Stimulated activated CD8-positive, alpha-beta memory T cell treated with anti-CD3 and anti-CD28 coated beads, Interleukin-15, amount 100 ng/mL, for 1 hour (primary cell): ENCODE measurements at places on chromosomes 12 and 14.

DNA sequence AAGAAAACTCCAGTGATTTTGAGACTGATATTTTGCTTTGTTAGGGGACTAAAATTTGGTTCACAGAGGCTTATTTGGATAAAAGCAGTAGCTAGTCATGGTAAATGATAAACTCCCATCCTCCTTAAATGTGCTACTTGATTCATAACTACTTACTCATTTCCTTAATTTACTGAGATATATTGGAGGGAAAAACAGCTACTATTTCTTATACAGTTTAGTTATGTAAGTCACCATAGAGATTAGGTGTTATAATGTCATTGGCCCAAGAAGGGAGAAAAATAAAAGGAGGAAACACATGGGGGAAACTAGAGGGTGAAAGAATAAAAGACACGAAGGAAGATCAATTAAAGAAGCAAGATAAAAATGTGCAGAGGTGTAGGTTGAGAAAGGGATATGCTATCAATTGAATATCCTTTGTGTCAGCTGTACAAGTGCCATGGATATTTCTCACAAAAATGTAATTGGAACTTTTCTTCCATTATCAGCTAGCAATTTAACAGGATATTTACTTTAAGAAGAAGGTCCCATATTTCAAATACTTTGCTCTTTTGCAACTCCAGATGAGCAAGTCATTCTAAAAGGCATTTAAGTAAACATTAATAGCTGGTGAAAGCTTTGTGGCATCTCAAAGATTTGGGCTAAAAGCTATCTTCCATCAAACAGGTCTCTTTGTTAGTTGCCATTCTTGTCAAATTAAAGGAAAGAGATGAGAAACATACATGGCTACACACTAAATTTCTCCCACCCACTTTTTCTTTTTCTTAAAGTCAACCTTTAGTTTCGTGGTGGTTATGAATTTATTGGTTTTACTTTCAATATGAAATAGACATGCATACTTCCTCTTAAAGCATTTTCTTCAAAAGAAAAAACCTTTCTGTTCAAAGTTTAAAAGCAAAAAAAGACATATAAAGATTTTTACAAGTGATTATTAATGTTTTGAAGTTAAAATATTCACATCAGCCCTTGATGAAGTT, 439.5 kb downstream of the CCER1 start:
- no peak for DNase-seq

GRCh38 chr12:117387832-117388231, 26.4 kb upstream of the NOS1 start:
- DNase-seq, result no peak

GRCh38 chr12:69071091-69071370, 138.1 kb upstream of the CPM start:
- no peak for DNase-seq

DNA sequence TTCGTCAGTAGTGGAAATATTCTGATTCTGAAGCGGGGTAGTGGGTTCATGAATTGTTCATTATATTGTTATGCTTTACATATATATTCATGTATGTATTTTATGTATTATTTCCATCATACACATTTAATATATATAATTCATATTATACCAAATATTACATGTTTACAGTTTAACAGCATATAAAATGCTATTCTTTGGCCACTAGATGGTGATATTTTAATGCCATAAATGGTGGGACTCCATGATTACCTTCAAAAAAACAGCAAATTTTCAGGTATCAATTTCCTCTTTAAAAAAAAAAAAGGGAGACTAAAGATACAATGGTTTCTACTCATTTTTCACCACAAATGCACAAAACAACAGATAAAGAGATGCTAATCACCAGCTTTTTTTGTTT, 41.0 kb downstream of the BDKRB1 start:
- no peak for DNase-seq

GRCh38 chr14:75344411-75344810, 65.8 kb downstream of the FOS start:
- no peak for DNase-seq

- DNase-seq, result no peak
These were observed 96.7 kb downstream of the TMEM132D start for GRCh38 chr12:129807136-129807535.

- DNase-seq, result no peak
These were observed 236.6 kb downstream of the C12orf75 start for GRCh38 chr12:105567061-105567460.

DNA sequence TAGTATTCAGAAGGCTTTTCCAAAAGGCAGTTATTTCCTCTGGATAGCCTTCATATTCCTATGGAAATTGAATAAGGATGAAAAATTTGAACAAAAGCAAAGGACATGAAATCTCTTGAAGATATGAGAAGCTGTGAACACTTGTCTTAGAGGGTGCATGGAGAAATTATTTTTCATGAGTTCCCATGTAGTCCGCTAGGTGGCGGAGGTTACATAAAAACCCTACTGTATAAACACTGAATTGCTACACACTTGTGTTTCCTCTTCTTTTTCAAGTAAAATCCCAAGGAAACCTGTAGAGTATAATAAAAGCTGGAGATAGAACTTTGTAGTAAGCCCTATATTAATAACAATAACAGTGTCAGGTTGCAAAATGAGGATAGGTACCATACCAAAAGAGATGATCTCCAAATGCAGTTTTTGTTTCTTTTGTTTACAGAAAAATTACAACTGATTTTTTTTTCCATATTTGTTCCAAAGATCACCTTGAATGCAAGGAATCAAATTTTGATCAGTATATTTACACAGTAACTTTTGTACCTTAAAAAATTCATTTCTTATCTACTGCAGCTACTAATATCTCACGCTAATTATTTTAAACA, 37.8 kb upstream of the OR4E1 start:
- no peak for DNase-seq

- no peak for DNase-seq
These were observed at the start of gene PRKD1 for GRCh38 chr14:29927376-29928116. Gene PRKD1 (minus strand): TSS chr14:29927847.

DNA sequence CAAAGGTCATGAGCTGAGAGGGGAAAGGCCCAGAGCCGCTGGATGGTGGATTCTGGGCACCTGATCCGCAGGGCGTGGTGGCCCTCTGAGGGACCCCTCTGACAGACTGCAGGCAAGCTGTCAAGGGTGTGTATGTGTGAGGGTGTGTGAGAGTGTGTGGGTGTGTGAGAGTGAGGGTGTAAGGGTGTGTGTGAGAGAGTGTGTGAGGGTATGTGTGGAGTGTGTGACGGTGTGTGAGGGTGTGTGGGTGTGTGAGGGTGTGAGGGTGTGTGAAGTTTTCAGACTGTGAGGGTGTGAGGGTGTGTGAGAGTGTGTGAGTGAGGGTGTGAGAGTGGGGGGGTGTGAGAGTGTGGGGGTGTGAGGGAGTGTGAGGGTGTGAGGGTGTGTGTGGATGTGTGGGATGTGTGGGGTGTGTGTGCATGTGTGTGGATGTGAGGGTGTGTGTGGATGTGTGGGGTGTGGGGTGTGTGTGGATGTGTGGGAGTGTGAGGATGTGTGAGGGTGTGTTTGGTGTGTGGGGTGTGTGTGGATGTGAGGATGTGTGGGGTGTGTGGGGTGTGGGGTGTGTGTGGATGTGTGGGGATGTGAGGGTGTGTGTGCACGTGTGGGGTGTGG, 156.7 kb downstream of the TMEM121 start:
- DNase-seq, result no peak

GRCh38 chr12:50928392-50928791, 24.0 kb upstream of the HIGD1C start:
- no peak for DNase-seq

DNA sequence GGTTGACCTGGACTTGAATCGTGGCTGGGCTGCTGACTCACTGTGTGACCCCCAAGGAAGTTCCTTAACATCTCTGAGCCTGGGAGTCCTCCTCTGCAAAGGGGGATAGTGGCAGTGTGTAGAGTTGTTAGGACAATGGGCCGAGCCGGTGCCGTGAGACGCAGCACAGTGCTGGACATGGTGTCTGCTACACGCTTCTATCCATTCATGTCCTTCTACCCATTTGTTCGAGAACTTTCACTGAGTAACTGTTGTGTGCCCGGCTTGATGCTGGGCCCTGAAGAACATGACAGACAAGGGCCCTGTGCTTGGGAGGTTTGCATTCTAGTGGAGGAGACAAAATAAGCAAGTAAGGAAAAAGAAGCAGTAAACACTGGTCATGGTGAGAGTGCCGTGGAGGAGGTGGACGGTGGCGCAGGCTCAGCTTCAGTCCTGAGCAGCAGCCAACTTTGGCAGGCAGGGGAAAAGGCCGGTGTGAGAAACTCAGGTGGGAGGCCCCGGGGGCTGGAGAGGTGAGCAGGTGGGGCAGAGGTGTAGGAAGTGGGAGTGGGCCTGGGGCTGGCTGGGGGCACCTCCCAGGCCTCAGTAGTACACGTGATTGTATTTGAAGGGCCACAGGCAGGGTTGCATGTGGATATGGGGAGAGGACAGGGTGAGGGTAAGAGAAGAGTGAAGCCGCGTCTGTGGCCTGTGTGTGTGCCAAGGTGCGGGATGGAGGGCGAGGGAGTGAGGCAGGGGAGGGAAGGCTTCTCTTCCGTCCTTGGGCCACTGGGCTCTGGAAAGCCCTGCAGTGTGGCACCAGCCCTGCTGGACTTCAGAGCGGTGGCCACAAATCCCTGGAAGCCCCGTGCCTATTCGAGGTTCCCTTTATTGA, 13.8 kb downstream of the VASH1 start:
- no peak for DNase-seq
